ENCODE measurements at places on chromosomes 2 and 18.
A peak's percentile ranks its signal among the peaks of the same experiment; 100 is the strongest.

DNA sequence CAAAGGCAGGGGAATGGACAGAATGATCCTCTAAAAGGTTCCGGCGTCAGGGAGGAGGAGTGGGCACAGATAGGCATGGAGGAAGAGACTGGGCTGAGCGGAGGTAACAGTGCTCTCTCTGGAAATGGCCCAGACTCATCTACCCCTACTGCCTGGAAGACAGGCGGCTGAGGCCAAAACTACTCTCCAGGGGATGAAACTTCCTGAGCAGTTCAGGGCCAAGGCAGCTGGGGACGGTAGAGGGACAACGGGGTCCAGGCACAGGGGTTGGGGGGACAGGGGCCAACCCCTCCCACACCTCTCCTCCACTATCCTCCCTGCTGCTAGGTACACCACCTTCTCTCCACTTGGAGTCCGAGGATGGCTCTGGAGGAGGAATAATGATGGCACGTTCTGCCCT is 94.3 kb downstream of the TNS1 start:
- DNase-seq = no peak

DNA sequence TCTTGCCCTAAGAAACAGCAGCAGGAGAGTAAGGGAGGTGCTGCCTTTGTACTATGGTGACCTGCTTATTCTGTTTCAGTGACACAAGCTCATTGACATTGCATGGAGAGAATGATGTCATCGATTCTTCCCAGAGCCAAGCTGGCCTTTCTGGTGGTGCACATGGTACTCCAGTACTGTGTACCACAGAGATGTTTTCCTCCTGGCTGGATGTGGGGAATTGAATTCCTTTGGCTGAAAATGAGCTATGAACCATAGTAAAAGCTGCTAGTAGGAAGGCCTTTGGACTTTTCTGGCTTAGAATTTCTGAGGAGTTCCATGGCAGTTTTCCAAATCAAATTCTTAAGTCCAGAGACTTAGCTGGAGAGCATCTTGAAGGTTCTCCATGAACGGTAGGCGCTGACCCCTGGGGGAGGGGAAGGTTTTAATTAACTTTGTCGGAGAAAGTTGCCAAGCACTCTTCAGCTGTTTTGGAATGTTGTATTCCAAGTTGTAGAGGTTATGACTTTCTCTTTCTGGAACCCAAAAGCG is 17.1 kb upstream of the B3GNT2 start:
- no peak for DNase-seq

DNA sequence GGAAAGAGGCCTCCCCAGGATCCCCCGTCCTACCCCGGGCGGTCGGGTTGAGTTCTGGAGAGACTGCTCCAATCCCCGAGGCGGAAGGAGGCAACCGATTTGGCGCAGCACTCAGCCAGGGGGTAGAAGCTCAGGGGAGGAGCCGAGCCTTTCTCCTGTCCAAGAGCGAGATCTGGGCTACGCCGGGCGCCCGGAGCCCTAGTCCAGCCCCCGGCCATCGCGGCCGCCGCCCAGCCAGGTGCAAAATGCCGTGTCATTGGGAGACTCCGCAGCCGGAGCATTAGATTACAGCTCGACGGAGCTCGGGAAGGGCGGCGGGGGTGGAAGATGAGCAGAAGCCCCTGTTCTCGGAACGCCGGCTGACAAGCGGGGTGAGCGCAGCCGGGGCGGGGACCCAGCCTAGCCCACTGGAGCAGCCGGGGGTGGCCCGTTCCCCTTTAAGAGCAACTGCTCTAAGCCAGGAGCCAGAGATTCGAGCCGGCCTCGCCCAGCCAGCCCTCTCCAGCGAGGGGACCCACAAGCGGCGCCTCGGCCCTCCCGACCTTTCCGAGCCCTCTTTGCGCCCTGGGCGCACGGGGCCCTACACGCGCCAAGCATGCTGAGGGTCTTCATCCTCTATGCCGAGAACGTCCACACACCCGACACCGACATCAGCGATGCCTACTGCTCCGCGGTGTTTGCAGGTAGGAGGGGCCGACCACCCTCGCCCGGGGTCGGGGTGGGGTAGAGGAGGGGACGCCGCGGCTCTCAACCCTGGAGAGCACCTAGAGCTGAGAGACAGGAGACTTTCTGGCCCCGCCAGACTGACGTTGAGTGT is at the start of gene DYSF:
Gene DYSF (plus strand): TSS at position 158 of the 817 bp plus-strand sequence.
- no peak for DNase-seq

- no peak for DNase-seq
Measured at GRCh38 chr2:3962719-3963118, 259.3 kb downstream of the DCDC2C start.

DNA sequence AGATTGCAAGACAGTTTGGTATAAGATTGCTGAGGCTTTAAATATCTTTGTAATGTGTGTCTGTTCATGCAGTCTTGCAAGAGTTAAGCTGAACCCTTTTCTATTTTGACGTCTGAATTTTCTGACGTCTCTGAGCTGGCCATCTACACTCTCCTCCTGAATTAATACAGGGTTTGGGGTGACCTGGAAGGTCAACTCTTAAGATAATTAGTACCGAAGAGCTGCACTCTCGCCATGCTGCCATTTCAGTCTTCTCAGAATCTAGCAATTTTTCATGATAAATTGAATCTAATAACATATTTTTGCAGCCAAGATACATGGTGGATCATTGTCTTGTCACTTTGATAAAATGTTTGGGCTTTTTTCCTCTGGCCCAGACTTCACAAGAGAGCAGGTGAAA is 1245.2 kb upstream of the CELF4 start:
- DNase-seq = no peak

GRCh38 chr2:223641082-223641481 is 38.9 kb upstream of the SCG2 start:
- no peak for DNase-seq

DNA sequence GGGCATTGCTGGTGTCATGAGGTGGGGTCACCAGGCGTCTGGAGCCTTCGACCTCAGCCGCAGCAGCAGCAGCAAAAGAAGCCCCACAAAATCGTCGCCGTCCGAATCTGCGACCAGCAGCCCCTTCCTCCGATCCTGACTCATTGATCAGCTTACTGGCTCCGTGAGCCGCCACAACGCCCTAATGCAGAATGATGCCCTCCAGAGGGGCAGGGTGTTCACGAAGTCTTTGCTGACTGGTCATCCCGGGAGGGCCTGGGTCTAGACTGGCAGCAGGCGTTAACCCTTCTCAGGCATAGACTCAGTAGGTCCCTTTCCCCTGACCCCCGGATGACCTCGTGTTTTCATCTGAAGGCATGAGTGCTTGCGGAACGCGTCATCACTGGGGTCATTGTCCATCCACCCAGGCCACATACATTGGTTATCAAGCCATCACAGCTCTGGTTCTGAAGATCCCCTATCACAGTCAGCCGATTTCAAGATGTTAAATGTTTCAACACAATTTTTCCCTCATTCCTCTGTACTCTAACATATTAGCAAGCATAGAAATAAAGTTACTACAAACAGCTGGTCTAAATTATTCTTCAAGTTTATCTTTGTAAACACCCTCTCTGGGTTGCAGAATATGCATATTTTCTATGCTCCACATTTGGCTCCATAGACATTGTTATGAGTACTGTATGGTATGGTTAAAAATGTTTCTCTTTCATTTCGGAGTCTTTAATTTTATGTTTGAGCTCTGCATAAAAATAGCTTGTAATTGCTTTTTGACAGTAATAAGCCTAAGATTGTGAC is 83.3 kb upstream of the SALL3 start:
- no peak for DNase-seq

GRCh38 chr2:109702250-109702985 is 88.3 kb downstream of the SOWAHC start:
- DNase-seq = no peak

- DNase-seq = peak; percentile 43
Measured at GRCh38 chr18:76405681-76406356, 89.2 kb downstream of the ZNF516 start.

- DNase-seq = no peak
Measured at GRCh38 chr2:140695155-140695554, 1435.7 kb downstream of the LRP1B start.

DNA sequence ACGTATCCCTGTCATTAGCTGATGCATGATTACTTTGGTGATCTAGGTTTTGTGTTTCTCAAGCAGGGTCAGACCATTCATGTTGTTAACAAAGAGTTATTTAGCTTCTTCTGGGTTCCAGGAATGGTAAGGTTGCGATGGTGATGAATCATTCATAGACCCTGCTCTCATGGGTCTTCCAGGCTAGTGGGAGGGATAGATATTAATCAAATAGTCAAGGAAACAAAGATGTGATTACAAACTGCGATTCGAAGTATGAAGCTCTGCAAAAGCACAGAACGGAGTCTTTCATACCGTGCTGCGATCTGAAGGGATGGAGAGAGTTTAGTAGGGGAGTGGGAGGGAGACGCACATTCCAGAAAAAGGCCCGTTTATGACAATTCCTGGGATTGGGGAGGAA is 42.1 kb downstream of the CAVIN2 start:
- no peak for DNase-seq

GRCh38 chr2:6254441-6254840 is 562.3 kb downstream of the SOX11 start:
- DNase-seq = no peak

DNA sequence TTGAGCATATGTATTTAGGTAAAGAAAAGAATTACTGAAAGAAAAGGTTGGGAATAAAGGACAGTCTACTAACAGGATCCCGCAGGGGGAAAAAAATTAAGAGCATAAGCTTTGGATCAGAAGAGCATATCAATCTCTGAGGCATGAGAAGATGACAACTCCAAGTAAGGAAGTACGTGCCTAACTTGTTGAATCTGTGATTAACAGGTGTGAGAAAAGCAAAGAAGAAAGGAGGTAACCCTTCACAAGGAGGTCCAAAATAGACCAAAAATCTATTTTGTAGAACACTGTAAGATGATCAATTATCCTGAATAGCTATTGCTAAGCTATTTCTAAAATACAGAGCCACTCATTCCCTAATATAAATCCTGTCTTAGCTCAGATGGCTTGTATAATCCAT is 32.8 kb downstream of the TRIP12 start:
- DNase-seq = no peak

GRCh38 chr2:124668161-124668560 is 643.1 kb downstream of the CNTNAP5 start:
- no peak for DNase-seq

GRCh38 chr18:41700416-41700815 is 254.6 kb upstream of the PIK3C3 start:
- no peak for DNase-seq

GRCh38 chr18:58363767-58364540 is 264.9 kb downstream of the ALPK2 start:
- no peak for DNase-seq

- no peak for DNase-seq
Measured at GRCh38 chr2:111160758-111161157, 40.0 kb downstream of the BCL2L11 start.

DNA sequence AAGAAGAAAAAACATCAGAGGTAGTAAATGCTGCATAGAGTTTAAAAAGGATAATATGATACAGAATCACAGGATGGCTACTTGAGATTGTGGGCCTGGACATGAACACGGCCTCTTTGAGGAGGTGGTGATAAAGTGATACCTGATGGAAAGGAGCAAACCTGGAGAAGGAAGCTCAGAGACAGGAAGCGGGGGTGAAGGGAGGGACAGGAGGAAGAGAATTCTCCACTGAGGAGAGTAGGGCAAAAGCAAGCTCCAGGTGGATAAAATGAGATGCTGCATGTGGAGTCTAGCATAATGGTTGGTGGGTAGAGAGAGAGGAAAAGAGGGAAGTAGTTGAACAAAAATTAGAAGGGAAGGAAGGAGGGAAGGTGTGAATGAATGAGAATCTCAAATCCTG is 77.0 kb upstream of the GALNT3 start:
- no peak for DNase-seq

- no peak for DNase-seq
Measured at GRCh38 chr2:72840066-72840465, 14.2 kb upstream of the EXOC6B start.

- DNase-seq = no peak
Measured at GRCh38 chr2:9029721-9030120, 26.2 kb upstream of the MBOAT2 start.

GRCh38 chr2:72394541-72395070 is 246.9 kb upstream of the CYP26B1 start:
- DNase-seq = no peak

DNA sequence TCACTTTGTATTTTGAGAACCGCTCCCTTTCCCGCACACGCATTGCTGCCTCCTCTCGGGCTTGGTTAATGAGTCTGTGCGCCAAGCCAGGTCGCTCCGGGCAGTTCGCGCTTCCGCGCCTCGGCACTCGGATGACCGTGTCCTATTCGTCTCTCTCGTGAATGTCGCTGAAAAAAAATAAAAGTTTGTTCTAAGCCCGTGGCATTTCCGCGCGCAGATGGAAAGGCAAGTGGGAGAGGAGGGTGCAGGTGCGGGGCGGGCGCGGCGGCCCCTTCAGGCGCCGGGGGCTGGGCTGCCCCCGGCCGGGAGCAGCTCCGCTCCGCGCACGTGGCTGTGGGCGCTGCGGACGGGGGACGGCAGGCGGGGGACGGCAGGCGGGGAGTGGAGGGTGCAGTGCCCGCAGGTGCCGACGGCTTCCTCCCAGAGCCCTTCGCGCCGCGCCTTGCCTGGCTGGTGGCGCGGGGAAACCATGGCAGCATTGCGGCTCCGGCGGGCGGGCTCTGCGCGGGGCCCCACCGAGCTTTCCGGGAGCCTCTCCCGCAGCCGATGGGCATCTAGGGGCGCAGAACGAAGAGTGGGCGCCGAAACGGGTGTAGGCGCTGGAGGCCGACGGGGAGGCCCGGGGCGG is 159.6 kb upstream of the SIX2 start:
- no peak for DNase-seq

DNA sequence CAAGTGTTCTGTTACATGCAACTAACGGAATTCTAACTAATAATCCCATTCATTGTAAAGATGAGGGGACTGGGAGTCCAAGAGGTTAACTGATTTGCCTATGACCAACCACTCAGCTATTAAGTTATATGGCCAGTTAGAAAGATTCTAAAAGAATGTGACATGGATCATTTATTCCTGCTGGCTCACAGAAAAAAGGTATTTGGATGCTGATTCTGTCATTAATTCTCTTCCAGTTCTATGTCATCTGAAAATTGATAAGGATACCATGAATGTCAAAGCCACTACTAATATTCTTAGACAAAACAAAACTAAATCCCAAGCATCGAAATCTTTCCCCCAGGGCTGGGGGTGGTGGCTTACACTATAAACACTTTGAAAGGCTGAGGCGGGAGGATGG is 41.2 kb upstream of the GORASP2 start:
- no peak for DNase-seq
